ENCODE measurements at places on chromosomes 12 and 14. TPM values are rescaled to one million over a fixed set of nuclear protein-coding genes. Genes with fewer than 3 reads are reported as not detected.

SRRM4 gene
- total RNA-seq: not detected

TAS2R30 gene
- total RNA-seq: 9.9 TPM

DNA sequence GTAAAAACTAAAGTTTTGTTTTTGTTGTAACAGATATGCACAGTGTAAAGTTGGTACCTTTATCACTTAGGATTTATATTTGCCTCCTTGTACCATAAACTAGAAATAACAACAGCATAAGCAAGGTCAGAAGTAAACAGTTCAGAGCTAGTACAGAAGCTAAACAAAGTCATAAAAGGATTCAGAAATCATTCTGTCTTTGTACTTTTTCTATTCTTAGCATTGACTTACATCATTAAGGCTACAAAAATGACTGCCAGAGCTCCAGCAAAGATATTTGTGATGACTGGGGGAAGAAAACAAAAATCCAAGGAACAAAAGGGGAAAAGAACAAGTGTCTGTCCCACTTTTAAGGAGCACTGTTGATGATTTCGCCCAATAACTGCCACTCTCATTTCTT, 347.2 kb downstream of the CCDC91 start:
- DNase-seq: no peak

DNA sequence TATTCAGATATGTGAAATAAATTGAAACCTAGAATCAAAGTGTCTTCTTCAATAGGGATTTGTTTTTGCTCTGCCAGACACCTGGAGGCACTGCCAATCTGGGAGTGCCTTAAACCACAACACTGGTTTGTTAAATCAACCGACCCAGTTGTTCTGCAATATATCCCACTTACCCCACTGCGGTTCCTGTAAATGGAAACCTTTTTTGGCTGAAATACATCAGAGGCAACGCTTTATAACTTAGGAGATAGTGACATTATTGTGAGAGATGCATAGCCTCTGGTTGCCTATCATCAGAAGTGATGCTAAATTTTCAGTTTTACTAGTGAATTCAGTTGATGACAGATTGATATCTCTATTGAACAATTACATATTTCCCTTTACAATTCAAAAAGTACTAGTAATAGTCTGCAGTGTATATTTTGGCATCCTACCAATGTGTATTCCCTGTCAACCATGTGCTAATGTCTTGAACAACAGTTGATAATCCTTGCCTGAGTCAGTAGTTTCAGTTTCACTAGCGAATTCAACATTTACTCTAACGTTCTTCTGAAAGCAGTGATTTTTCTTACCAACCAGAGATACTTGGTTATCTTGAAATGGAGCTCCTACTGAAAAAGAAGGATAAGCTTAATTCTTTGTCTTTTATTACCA, 30.5 kb downstream of the PPP2R5C start:
- DNase-seq: no peak
